ENCODE measurements at places on chromosomes 3 and 15.
A peak's percentile ranks its signal among the peaks of the same experiment; 100 is the strongest.

GRCh38 chr3:141011997-141012262, 39.2 kb upstream of the SPSB4 start:
- no peak for DNase-seq

DNA sequence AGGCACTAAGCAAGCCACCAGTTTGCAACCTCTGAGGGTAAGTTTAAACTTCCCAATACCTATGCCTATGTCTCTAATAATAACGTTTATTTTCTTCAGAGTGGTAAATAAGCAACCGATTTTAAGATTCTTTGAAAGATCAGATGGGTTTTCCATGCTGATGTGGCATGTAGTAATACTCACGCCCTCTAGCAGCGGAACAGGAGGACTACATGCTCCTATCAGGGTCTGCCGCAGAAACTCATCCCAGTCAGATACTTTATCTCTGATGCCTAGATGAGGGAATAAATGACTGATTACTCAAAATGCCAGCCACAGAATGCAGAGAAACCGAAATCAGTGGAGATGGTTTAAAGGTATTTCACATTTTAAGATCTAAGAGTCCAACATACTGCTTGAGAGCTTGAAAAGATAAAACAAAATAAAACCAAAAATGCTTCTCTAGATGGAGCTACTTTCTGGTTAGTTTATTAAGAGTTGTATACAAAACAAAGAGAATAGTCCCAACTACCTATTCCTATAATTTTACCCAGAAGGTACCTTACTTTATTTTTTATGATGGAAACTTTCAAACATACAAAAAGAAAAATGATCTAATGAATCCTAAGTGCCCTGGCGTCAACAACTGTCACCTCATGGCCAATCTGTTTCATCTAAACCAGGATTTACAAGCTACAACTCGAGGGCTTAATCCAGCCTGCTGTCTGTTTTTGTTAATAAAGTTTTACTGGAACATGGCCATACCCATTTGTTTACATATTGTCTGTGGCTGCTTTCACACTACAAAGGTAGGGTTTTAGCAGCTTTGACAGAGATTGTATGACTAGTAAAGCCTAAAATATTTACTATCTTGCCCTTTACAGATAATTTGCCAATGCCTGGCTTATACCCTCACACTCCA, 37.5 kb upstream of the STIMATE start:
- DNase-seq: peak; percentile 52

DNA sequence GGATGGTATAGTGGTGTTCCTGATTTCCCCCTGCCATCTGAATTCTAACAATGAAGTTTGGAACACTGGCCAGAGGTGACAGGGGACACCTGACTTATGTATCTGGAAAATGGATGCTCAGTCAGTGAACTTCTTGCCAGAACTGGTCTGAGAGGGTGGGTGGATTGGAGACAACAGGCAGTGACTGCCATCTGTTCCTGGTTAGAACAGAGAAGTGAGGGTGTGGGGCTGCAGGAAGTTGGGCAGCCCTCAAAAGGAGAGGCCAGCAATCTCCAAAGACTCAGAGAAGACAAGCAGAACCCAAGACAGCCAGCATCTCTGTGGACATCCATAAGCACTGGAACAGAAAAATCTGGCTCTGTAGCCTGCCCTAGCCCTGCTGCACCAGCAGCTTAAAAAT, 50.5 kb downstream of the ANP32A start:
- no peak for DNase-seq

DNA sequence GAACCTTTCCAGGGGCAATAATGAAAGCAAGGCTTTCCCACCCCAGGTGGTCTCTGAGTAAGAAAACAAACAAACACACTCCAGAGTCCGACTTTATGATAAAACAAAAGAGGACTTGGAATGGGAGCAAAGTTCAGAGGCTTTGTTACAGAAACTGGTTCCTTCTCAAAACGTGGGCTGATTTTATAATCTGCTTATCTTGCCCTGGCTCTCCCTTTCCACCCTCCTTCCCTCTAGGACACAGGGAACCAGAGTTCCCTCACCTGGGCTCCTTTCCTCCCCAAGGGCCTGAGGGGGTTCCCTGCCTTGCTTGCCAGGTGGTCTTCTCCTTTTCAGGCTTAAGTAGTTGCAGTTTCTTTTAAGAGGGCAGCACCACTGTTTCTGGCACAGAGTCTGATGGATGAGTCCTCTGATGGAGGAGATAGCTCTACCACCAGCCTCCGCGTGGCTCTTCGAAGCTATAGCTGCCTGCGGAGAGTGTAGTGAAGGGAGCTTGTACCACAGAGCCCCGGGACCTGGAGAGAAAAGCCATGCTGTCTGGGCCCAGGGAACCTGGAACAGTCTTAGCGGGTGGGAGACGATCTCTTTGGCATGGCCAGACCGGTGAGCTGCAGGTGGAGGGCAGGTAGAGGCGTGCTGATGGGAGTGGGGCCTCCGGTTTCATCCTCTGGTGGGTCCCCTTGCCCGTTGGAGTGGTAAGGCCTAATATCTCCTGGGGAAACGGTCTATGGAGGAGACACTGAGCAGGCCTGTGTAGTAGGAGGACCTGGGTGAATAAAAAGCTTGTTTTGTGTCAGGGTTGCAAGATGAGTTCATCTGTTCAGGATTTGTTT, 68.7 kb downstream of the SMAD6 start:
- no peak for DNase-seq

GRCh38 chr3:190227064-190227463, 95.2 kb downstream of the CLDN1 start:
- no peak for DNase-seq

- peak; percentile 40 for DNase-seq
These were observed 928 bp downstream of the ANKRD34C start for GRCh38 chr15:79283252-79284048.

GRCh38 chr15:71549697-71550096, 260.7 kb upstream of the NR2E3 start:
- no peak for DNase-seq

DNA sequence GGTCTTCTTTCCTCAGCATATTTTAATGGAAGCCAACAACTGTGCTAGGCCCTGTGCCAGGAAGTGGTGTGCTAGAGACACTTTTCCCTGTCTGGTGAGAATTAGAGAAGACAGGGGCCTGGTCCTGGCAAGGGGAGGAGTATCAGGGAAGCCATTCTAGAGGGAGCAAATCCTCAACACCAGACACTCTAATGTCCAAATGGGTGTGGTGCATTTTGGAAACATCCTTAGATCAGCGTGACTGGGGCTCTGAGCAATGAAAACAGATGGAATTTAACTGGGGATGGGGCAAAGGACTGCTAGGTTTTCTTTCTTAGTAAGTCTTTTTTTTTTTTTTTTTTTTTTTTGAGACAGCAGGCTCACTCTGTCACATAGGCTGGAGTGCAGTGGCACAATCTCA, 7.7 kb upstream of the VPS18 start:
- no peak for DNase-seq

DNA sequence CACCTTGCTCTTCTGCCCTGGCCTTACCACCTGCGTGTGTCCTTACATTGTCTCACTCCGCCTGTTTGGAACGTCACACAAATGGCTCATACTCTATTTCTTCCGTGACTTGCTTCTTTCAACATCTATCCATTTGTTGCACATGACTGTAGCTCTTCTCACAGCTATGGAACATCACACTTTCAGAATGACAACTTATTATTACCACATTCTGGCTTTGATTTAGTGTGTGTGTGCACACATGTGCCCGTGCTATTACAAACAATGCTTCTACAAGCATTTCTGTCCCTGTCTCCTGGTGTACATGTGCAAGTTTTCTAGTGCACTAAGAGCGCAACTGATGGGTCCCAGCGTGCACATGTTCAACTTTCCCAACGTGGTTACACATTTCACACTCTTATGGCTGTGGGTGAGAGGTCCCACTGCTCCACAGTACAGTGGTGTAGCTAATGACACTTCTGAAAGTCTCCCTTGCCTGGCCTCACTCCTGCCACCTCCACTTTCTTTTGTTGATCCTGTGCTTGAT, 37.8 kb downstream of the PTH1R start:
- DNase-seq: no peak
